AG04450 (cell line): ENCODE measurements at places on chromosomes 4 and X.

DNA sequence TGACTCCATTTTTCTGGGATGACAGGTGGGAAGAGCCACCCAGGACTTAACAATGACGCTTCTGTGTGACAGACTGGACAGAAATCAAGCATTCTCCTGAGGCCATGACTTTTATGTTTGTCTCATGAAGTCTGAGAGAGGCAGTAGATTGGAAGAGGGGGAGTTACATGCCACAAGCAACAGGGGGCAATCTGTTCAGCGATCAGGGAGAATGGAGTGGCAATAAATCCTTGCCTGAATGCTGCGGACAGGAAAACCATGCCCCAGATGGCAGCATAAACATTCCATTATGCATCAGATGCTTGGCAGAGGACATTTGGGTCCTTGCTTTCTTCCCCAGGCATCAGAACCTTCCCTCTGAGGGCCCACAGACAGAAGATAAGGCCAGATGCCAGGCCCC lies 312.4 kb upstream of the DIPK2B start:
- DNase-seq = no peak

DNA sequence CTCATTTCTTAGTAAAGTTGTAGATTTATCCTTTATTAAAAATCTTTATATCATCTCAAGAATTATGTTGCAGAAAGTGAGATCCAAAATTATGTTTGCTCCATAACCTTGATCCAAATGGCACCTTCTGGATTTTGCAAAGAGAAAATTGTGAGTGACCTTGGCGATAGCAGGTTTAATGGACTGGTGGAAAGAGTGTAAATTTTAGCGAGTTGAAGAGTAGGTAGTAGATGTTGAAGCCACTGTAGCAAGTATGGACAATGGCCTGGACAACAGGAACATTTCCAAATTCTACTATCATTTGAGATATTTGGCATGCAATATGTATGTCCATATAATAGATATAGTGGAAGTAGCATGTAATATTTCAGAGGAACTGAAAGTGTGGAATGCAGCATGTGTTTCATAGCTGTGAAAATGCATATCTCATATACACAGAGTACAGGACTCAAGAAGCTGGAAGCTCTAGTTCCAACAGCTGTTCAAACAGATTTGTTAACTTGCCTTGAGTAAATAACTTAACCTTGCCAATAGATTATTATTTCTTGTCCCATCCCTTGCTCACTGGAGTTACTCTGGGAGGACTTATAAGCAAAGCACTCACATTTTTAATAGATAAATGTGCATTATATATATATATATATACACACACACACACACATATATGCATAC lies 152.5 kb upstream of the TLL1 start:
- DNase-seq = no peak

GRCh38 chr4:110614976-110615352 lies 7.9 kb downstream of the PITX2 start:
- DNase-seq = no peak

DNA sequence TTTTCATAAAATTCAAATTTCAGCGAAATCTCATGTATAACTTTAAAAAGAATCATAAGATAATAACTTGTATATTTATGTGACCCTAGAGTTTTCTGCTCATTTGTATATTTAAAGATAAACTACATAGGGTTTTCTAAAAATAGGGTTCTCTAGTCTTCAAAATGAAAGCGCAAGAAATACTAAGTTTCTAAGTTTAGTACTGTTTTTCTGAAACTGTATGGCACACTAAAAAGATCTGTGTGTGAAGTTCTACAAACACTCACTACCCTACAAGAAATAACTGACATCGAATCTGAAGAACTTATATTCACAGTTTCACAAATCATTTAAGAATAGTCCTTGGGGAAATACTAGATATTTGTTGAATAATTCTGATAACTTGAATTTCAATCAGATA lies 38.7 kb upstream of the NDST4 start:
- DNase-seq = no peak

DNA sequence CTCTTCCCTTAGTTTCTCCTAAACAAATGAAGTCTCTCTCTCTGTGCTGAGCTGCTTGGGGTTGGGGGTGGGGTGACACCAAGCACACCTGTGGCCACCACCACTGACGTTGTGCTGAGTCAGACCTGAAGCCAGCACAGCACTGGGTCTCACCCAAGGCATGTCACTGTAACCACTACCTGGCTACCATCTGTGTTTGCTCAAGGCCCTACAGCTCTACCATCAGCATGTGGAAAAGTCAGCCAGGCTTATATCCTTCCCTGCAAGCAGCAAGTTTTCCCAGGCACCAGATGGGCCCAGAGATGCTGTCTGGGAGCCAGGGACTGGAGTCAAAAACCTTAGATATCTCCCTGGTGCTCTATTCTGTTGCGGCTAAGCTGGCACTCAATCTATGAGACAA lies 6.9 kb downstream of the CXCL10 start:
- DNase-seq = no peak

- no peak for DNase-seq
Measured at GRCh38 chrX:40530509-40530908, 50.3 kb upstream of the ATP6AP2 start.

GRCh38 chrX:96440941-96441340 lies 243.7 kb upstream of the DIAPH2 start:
- no peak for DNase-seq

- DNase-seq = no peak
Measured at GRCh38 chr4:26199596-26199995, 121.2 kb upstream of the RBPJ start.

GRCh38 chrX:42248226-42248625 lies 324.9 kb upstream of the CASK start:
- DNase-seq = no peak

DNA sequence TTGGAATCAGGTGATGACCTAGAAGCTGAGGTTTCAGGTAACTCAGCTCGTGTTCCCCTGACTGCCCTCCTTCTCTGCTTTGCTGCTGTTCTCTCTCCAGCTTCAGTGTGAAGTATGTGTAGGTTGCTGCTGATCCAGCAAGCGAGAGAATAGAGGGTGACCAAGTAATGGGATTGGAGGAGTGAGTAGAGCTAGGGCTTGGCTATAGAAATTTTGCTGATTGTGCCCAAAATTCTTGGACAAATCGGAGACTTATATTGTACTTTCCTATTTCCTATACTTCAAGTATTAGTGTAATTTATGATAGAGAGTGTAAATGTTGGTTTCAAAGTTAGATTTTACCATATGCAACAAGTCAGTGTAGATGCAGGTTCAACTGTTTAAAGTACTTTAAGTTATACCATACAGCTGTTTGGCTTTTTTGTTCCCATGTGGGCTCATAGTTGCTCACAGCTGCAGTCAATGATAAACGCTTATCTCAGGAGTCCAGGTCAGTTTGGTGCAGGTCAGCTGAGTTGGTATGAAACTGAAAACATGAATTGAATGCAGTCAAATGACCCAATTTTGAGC lies 48.0 kb downstream of the RAPGEF2 start:
- DNase-seq = no peak

GRCh38 chrX:136627409-136627808 lies 20.5 kb upstream of the CD40LG start:
- DNase-seq = no peak

- DNase-seq = no peak
Measured at GRCh38 chrX:39577985-39578869, 519.5 kb downstream of the BCOR start.

- DNase-seq = no peak
Measured at GRCh38 chr4:75683482-75684155, 10.4 kb upstream of the G3BP2 start.

- DNase-seq = no peak
Measured at GRCh38 chrX:22666441-22666840, 333.3 kb upstream of the DDX53 start.

DNA sequence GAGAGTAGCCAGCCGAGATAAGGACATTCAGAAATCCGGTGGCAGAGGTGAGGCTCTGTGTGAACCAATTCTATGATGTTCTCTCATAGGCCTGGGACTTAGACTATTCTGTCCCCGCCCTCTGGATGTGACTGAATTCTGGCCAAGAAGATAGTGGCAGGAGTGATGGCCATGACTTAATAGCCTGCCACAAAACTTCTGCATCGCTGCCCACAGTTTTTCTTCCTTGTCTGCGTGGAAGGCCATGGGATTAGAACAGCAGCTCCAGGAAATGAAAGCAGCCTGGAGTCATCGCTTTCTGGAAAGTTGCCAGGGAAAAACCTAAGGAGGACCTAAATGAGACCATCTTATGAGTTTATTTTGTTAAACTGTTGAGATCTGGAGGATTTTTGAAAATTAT lies 134.7 kb downstream of the F11 start:
- no peak for DNase-seq

DNA sequence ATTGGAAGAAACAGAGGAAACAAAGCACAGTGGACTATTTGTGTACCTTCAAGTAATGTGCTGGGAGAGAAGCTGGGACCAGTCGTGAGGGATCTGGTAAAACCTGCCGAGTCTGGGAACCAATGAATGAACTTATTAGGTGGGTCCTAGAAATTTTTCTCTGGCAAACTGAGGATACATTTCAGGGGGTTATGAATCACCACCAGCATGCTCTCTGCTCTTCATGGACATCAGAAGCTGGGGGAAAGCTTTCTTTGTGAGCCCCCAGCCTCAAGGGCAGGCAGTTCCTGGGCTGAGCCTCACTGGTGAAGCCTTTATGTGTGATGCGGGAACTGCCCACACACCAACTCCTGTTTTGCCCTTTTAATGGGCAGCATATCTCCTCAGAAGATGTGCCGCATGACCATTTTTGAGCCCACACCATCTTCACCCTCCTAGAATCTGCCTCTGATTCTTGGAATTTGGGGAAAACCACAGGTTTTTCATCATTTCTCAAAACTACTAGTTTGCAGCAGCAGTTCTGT lies 95.4 kb upstream of the ENPP6 start:
- DNase-seq = no peak

DNA sequence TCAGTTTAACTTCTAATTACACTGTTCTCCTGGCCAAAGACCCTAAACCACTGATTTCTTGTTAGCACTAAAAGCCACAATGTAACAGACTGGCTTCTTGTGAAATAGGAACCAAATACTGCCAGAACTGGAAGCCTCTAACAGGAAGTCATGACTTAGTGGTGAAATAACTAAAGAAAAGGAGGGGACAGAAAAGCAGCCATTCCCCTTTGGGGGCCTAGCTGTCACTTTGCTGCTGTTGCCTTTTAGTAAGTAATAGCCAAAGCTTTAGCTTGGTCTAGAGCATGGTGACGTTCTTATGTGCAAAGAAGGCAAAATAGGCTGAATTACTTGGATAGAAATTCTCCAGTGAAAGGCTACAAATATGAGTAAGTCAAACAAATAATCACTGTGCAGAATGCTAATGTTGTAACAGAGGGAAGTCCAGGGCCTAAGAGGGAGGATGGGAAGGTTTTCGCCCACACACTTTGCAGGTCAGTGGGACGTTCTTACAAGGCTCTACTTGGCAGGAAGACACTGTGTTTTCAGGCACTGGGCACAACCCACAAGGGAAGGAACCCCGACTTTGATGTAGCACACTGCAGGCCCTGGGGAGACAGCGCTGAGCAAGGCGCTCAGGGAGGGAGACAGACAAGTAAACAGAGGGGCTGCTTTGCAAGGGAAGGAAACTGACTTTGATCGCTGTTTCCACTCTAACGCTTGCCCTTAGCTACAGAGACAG lies 16.7 kb downstream of the GAB3 start:
- DNase-seq = no peak

- DNase-seq = no peak
Measured at GRCh38 chrX:13048280-13048679, 3.9 kb upstream of the FAM9C start.

DNA sequence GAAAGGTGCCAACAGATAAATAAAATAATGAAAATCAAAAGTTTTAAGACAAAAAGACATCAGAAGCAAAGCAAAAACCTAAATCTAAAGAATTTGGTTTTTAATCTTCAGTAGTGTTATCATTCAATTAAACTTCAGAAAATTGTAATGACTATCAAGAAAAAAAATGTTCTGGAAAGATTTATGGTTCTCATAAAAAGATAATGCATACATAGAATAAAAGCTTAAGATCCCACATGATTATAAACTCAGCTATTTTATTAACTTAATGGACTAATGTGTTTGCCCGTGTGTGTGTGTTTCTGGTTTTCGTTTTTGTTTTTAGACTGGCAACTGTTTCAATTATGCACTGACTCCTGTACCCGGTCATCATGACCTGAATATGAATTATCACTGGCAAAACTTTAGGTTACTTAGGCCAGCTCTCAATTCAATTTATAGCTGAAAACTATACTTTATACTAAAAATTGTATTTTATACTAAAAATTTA lies 217.5 kb upstream of the DKK2 start:
- no peak for DNase-seq

- no peak for DNase-seq
Measured at GRCh38 chr4:41160856-41161255, 53.5 kb downstream of the APBB2 start.

- DNase-seq = no peak
Measured at GRCh38 chr4:150164055-150164454, 85.8 kb downstream of the DCLK2 start.

DNA sequence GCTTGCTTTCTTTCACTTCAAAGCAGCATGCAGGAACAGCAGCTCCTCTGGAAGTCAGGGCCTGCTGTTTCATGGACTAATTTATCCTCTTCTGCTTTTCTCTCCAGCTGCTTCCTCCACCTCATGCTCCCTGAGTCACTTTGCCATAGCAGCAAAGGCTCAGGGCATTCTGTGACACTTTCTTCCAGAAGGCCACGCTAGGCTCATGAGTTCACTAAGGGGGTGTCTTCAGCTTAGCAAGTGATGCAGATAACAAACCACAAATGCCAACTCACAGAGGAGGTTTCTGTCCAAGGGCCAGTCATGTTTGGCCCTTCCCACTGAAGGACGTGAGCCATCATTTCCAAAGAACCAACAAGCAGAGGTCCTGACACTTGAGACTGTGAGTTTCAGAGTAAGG lies 200.2 kb downstream of the ADGRA3 start:
- no peak for DNase-seq

GRCh38 chr4:34412911-34413310 lies 1831.4 kb downstream of the ARAP2 start:
- no peak for DNase-seq

DNA sequence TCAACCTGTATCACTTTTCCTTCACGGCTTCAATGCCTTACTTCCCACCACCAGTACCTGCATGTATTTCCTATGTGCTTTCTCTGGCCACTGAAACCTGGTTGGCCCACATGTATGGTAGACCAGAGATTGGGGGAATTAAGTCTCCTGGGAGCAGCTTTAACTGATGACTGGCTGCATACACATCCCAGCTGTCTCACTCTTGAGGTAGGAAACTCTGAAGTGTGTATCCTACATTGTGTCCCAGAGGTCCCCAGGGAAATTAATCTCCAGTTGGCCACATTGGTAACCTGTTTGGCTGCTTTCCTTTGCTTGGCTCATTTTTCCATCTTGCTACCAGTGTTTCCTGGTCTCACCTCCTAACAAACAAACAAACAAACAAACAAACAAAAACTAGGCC lies 124.4 kb downstream of the ZNF827 start:
- no peak for DNase-seq

GRCh38 chr4:94477227-94477626 lies 25.5 kb downstream of the PDLIM5 start:
- no peak for DNase-seq
